ENCODE measurements at places on chromosomes 2 and 18.

DNA sequence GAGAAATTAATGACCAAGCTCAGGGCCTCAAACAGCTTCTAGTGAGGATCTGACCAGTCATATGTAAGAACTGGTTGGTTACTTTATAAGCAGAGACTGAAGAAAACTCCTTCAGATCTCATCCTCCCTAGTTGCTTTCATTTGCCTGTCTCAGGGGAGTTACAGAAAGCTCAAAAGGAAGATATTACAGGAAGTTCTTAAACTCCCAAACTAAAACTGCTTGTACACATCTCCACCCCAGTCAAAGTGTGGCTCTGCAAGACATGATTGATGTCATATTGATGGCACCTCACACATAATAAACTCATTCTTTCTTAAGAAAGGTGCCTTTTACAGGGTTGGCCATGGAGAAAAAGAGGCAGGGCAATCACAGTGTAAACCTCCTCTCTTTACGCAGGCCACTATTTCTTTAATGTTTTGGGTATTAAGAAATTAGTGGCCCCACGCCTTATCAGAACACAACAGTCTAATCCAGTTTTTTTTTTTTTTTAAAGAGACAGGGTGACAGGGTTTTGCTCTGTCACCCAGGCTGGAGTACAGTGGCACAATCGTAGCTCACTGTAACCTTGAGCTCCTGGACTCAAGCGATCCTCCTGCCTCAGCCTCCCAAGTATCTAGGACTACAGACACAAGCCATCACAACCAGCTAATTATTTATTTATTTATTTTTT is 62.6 kb upstream of the STK17B start:
- DNase-seq = no peak

GRCh38 chr18:79343567-79344207 is 52.0 kb upstream of the NFATC1 start:
- no peak for DNase-seq

- DNase-seq = no peak
Measured at GRCh38 chr18:24727685-24728084, 267.2 kb downstream of the HRH4 start.

DNA sequence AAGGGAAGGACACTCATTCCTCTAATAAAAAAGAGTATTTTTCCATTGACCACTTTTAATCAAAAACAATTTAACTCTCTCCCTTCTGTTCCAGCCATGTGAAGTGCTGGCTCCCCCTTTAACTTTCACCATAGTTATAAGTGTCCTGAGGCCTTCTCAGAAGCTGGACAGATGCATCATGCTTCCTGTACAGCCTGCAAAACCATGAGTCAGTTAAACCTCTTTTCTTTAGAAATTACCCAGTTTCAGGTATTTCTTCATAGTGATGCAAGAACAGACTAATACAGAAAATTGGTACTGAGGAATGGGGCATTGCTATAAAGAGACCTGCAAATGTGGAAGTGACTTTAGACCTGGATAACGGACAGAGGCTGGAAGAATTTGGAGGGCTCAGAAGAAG is 643.6 kb upstream of the DDX18 start:
- no peak for DNase-seq

DNA sequence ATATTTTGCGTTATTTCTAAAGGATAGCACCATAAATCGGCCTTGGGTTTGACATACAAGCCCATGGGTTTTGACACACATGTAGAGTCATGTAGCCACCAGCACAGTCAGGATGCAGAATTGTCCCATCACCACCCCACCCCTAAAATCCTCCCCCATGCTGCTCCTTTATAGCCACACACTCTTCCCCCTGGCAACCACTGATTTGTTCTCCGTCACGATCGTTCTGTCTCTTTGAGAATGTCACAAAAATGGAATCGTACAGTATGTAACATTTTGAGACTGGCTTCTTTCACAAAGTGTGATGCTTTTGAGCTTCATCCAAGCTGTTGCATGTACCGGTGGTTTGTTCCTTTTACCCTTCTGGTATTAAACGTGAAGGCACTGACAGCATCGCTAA is 39.1 kb downstream of the CRACDL start:
- DNase-seq = no peak

DNA sequence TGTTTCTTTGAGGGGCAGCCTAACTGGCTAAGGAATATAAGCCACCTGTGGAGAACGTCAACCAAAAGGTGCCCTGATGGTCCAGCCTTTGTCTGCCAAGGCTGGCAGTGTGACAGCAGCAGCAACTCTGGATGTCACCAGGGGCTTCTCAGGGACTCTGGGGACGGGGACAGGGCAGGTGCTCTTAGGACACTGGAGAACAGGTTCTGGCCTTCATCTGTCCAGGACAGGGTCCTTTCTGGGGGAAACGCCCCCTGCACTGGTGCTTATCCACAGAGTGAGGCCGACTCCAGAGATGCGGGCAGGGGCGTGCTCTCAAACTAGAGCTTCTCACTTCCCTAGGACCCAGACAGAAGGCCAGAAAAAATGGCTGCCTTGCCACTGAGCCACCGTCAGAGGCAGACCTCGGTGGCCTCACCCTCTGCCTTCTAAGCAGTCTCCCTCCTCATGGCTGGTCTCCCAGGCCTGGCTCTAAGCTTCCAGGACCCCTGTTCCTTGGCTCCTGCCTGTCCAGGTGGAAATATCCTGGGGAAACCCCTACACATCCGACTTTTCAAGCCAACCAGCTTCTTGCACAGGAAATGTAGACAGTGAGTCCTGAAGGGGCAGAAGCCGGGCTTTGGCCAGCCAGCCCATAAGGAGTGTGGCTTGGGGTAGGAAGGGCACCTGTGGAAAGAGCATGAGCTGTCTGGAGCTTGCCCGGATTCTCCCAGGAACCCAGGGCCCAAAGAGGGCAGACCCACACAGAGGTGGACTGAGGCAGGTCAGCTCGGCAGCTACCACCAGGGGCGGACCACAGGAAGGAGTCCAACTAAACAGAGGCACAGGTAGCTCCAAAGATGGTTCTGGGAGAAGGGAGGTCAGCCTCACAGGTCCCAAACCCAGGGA is 11.3 kb upstream of the SFXN5 start:
- no peak for DNase-seq

GRCh38 chr2:47006374-47007222 is 91.0 kb upstream of the MCFD2 start:
- DNase-seq = no peak

DNA sequence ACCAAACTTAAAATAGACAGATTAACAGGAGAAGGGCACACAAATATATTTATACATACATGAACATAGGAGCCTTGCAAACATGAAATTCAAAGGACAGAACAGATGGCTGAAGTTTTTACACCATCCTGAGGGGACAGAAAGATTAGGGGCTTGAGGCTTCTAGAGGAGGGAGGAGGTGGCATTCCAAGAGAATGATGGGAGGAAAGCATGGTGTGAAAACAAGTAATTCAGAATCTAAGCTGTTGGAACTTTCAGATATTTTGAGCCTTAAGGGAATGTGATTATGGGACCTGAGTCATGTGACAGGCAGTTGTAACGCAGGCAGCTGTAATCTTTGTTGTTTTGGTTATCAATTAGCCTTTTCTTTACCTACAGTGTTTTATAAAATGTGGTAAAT is 225.2 kb upstream of the SPOPL start:
- no peak for DNase-seq

DNA sequence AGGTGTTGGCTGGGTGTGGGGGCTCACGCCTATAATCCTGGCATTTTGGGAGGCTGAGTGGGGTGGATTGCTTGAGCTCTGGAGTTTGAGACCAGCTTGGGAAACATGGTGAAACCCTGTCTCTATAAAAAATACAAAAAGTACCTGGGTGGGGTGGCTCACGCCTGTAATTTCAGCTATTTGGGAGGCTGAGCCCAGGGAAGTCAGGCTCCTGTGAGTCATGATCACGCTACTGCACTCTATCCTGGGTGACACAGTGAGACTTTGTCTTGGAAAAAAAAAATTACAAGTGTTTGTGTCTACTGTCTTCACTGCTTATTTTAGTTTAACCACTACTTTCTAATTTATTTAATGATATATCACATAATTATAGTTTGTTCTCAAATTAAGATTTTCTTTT is 62.7 kb upstream of the DOCK10 start:
- DNase-seq = no peak

DNA sequence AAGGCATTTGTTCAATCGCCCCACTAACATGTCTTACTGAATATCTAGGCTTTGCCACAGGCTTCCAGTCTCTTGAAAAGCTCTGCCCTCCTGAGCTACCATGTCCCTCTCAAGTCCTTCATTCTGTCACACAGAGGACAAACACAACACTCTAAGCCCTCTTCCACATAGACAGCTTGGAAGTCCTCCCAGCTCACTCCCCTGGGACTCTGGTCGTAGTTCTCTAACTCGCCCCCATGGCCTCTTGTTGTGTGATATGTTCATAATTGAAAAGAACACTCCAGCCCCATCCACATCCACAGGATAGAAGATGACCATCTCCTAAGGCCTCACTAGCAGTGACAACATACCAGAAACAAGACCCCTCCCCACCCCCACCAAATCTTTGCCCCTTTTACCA is 37.9 kb downstream of the BUB1 start:
- no peak for DNase-seq

- DNase-seq = no peak
Measured at GRCh38 chr18:35174745-35175144, 66.1 kb upstream of the ZNF397 start.

DNA sequence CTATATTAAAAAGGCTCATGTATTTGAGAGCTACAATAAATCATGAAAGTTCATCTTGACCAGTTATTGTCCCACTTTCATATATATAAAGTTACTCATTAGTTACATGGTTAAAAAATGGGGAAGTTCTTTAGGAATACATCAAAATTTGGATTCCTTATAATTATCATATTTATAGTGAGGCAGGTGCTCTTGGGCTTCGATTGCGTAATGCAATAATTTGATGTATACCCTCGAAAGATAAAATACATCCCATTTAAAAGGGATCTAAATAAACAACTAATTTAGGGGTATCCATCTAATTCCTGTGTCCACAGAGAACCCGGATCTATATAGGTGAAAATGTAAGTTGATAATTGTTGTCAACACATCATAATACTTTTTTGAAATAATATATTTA is 444.6 kb downstream of the RIT2 start:
- no peak for DNase-seq

DNA sequence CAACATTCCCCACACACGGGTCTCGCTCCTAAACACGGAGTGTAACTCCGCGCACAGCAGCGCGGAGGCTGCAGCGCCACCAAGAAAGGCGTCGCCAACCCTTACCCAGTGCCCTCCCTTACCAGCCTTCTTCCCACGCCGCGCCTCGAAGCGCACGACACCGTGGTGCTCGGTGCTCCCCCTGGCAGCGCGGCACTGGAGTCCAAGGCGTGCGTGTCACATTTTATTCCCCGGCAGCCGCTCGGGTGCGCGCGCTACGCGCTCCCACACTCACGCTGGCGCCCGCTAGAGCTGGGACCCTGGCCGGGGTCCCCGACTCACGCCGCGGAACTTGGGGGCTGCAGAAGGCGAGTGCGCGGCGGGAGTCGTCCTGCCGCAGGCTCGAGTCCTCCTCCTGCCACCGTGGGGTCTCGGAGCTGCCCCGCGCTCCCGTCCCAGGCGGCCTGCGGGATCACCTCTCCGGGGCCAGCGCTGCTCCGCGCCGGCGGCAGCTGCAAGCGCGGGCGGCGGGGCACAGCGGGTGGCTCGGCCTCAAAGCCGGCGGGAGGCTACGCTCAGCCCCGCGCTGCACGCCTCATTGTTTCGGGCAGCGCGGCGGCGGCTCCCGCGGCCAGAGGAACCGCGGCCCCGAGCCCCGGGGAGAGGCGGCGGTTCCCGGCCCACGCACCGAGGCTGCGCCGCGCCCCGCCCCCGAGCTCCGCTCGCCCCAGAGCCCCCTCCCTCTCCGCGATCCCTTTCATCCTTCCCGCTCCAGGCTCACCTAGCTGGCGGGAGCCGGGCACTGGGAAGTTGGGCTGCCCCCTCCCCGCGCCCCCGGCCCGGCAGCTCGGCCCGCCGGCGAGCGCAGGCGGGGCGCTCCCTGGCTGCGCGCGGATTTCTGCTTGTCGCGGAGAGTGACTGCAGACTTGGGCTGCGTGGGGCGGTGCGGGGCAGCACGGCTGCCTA is at the start of gene ST6GAL2:
TSS of gene ST6GAL2 (minus strand) at position 197 of the 945 bp plus-strand sequence. CDS start 42,190 bp downstream, outside the sequence.
- peak; percentile 58 for DNase-seq

GRCh38 chr2:109009920-109010610 is 21.0 kb upstream of the EDAR start:
- DNase-seq = no peak
